ENCODE measurements at places on chromosomes 6 and 20. TPM values are rescaled to one million over a fixed set of nuclear protein-coding genes. Genes with fewer than 3 reads are reported as not detected.

The SNAI1 gene
- total RNA-seq = 15.1 TPM

The POU5F1 gene
- not detected for total RNA-seq

GRCh38 chr6:30399390-30400058, 54.6 kb downstream of the RPP21 start:
- H3K4me1 ChIP-seq = peaks cover 5% of the 10 kb centered on the region
- DNase-seq = no peak
- H3K27ac ChIP-seq = no peak overlapping the region

GRCh38 chr20:63149531-63150192, 66.3 kb downstream of the YTHDF1 start:
- no peak overlapping the region for H3K4me3 ChIP-seq
- H3K27ac ChIP-seq = peak overlapping the region; percentile 22
- peaks cover 38% of the 10 kb centered on the region for H3K27me3 ChIP-seq
- peaks cover 4% of the 10 kb centered on the region for H3K36me3 ChIP-seq

The HS3ST5 gene
- total RNA-seq = 0.05 TPM

DNA sequence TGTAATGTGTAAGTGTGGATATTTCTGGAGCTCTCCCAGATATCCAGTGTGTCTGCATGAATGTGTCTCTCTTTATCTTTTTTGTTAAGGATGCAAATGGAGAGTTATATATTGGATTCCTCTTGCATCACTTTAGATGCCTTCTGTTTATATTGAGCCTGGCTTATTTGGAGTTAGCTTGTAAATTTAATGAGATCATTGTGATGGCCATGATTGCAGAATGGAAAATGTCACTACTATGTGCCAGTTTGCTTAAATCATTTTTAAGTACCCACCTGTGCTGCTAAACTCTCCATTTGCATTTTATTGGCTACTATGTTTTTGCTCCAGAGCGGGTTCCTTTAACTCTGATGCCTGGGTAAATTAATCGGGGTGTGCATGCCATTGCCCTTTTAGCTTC, 334.8 kb downstream of the UTRN start:
- DNase-seq = no peak
- H3K27me3 ChIP-seq = no peaks in the 10 kb centered on the region
- H3K4me1 ChIP-seq = peaks cover 3% of the 10 kb centered on the region
- H3K27ac ChIP-seq = no peak overlapping the region
- H3K4me3 ChIP-seq = no peak overlapping the region
